ENCODE measurements at places on chromosomes 2 and 18.

DNA sequence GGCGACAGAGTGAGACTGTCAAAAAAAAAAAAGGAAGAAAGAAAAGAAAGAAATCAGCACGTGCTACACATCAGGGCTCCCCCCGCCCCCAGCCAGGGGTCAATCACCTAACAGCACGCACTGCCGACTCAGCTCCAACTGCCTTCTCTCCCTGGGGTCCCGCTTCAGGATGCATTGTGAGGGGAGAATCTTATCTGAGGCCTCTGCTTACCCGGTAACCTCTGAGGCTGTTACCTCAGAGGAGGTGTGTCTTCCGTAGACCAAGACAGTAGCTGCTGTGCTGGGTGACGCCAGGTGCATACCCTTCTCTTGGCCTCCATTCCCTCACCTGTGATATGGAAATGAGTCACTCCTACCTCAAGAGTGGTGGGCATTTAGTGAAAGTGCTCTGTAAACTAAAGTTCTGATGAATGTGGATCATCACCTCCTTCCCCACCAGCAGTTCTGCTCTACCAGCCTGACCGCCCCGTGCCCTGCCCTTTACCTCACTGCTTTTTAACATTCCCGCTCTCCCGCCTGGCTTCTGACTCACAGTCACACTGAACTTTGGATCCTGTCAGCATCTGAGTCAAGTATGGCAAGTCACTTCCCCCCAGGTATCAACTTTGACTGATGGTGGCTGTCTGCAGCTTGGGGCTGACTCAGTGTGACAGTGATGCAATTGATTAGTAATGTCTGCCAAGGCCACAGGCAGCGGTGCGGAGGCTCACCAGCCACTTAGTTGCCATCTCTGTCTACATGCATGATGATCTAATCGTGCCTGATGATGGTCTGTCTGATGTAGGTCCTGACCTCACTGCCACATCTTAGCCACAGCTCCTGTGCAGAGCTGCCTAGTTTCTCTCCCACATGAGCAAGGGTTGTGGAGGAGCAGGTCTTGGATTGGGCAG is 20.1 kb downstream of the ARID5A start:
- DNase-seq, result peak; percentile 84

DNA sequence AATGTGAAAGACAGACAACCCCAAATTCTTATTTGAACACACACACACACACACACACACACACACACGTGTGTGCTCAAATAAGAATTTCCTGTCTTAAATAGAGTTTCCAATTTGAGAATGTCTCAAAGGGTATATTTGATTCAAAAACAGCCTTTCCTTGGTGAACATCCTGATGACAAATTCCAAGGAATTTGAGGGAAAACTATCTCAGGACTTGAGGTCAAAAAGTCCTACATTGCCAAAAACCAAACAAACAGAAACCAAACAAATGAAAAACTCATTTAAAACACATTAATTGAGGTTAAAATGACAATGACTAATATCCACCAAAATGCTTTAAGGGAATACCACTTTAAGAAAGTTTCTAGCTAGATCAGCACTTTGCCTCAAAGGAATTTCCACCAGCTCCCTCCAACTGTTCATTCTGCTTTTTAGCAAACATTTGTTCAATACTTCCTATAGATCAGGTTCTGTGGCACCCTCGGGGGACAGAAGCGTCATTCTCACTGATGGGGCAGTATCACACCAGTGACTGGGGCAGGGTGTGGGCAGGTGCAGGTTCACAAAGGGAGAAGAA is 232.1 kb upstream of the TRIB2 start:
- no peak for DNase-seq

DNA sequence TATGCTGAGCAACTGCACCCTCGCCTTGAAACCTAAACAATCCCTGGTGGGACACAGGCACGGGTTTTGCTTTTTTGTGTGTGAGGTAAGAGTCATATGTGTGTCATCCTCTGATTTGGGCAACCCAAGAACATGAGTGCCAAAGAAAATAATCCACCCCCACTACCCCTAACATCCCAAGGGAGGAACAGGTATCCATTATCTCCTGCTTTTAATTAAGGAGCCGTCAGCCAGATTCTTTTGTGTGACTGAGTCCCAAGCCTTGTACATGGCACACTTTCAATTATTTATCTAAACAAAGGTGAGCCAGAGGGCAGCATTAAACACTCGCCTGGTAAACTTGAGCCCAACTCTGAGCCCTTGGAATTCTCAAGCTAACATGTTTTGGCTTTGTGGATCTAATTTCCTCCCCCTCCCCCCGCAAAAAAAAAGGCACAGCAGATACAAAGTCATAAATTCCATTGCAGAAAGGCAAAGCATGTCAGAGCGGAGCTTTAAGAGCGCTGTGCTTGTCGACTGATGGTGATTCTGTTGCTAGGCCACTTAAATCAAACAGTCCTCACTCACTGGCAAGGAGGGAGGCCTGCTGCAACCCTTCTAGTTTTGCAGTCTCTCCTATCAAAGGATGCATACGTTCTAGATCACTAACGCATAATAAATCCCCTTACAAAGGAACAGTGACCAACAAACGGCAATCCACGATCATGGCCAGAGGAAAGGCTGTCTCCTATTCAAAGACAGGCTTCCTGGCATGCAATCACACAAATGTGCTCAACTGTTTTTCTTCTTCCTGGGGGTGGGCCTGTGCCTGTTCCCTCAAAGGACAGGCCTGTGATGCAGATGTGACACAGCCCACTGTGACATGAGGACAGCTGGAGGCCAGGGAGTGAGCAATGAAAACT is 143.5 kb upstream of the LMAN1 start:
- no peak for DNase-seq

DNA sequence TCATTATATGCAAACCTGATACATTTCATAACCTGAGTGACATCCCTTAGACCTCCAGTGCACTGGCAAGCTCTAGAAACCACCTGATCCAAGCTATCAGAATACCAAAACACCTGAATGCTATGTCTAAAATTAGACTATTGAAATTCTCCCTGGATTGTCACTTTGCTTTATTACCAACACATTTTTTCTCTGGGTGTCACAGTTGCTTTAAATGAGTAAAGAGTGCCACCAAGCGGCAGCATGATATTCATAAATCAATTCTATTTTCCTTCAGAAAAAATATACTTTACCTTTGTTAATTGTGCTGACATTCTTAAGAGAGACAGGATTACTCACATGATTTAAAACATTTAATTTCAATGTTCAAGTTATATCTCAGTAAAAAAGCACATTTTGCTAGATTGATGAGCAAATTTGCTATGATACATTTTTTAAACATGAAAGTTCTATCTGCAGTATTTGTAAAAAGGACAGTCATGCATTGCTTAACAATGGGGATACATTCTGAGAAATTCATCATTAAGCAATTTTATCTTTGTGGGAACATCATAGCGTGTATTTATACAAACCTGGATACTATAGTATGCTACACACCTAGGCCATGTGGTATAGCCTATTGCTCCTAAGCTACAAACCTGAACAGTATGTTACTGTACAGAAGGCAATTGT is 338.4 kb upstream of the SLC39A10 start:
- DNase-seq, result peak; percentile 49

GRCh38 chr2:180033993-180034894 is 27.1 kb upstream of the CWC22 start:
- no peak for DNase-seq

DNA sequence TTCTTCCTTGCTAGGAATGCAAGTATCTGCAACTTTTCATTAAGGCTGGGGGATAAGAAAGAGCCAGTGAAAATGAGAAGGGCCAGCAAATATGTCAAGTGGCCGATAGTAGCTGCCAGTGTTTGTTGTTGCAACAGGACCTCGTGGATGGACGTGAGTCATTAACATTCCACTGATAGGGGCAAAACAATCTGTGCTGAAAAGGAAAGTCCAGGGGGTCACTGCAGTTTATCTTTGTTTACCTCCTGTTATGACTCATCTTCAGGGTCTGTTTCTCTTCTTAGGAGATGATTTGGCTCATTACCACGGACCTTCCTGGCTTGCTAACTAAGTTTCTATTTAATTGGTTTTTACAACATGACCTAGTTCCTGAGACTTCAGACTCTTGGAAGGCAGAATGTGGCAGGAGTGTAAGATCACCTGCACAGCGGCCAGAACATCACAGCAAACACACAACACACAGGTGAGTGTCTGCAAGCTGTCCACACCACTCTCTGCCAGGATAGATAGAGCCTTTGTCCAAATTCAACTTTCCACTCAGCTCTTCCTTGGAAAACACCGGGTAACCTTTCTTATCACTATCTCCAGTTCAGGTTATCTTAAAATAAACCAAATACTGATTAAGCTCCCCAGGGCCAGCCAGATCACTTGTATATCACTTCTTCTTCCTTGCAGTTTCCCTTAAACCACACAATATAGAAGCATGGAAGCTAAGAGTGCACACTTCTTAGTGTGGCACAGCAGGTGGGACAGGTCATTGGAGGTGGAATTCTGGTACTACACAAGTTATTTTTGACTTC is 157.5 kb upstream of the LMAN1 start:
- DNase-seq, result no peak

- DNase-seq, result no peak
These were observed 266.6 kb upstream of the CYP26B1 start for GRCh38 chr2:72414137-72414760.

DNA sequence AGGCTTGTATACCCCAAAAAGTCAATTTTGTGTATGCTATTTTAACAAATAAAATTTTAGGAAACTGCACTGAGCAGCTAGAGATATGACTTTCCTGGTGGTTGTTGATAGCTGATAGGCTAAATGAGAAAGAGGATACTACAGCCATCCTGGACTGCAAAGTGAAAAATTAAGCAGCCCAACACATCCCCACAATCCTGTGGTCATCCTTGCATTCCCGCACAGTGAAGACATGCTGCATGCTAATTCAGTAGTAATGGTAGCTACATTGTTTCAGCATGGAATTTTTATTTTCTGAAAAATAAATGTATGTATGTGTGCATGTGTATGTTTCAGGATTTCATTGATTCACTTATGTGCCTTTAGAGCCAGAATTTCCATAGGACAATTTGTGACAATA is 124.2 kb upstream of the CCDC68 start:
- DNase-seq, result no peak

DNA sequence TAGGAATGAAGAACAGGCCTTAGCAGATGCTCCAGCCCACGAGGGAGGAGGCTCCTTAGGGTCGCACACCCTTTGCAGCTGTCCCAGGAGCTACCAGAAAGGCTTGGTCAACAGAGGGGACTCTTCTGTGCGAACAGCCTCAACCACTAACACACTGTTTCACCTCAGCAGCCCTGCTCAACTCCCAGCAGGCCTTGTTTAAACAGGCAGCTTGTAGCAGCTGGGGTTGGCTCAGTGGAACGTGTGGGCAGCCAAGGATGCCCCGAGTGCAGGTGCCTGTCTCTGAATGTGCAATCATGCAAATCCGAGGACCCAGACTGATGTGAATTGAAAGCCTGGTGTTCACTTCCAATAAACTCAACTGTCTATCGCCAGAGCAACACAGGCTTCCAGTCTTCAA is 88.7 kb upstream of the CXCR4 start:
- peak; percentile 73 for DNase-seq
